ENCODE measurements at places on chromosomes 5 and 9.

GRCh38 chr5:33319151-33319550 lies 121.6 kb upstream of the TARS1 start:
- H3K4me1 ChIP-seq, result no peaks in the 10 kb centered on the region
- H3K27ac ChIP-seq, result no peak overlapping the region
- no peak overlapping the region for H3K4me3 ChIP-seq
- H3K36me3 ChIP-seq, result no peaks in the 10 kb centered on the region

DNA sequence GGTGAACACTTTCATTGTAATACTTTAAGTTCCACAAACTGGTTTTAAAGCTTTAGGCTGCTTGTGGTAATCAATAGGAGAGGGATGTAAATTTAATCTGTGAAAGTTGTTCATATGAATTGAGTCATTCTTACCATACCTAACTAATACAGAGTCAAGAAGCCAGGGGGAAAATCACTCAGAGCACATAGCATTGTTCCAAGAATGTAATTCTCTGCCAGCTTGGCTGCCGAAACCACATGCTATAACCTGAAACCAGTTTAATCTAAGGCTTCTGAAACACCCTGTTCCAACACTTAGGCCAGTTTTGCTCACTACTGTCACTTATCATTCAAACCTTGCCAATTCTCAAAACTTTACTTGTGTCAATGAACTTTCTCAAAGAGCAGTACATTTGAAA lies 528.8 kb upstream of the GRAMD2B start:
- H3K27me3 ChIP-seq, result no peaks in the 10 kb centered on the region
- H3K36me3 ChIP-seq, result no peaks in the 10 kb centered on the region
- no peak overlapping the region for H3K27ac ChIP-seq

DNA sequence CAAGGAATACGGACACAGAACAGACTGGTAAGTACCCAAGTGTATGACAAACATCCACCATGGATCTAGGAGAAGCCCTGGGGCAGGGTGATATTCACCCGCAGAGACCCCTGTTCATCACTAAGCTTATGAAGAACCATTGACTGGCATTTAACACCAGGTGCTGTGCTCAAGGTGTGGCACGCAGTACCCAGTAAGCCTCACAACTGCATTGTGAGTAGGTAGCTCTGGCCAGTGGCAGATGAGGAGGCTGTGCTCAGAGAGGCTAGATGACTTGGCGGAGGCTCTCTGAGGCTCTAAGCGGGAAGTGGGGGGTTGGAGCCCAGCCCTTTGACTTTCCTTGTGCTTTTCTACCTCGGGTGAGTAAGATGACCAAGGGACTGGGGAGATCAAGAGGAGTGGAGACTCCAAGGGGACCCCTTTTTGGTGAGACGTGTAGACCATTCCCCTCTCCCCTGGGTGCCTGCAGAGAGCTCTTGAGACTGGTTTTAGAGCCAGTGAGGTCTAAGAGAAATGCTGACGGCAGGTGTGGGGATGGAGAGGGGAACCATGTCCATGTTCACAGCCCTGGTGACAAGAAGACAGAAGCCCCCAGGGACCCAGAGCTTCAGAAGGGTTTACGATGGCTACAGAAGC lies 70.8 kb downstream of the IL6ST start:
- DNase-seq, result no peak
- no peak overlapping the region for H3K27ac ChIP-seq
- H3K27me3 ChIP-seq, result no peaks in the 10 kb centered on the region

DNA sequence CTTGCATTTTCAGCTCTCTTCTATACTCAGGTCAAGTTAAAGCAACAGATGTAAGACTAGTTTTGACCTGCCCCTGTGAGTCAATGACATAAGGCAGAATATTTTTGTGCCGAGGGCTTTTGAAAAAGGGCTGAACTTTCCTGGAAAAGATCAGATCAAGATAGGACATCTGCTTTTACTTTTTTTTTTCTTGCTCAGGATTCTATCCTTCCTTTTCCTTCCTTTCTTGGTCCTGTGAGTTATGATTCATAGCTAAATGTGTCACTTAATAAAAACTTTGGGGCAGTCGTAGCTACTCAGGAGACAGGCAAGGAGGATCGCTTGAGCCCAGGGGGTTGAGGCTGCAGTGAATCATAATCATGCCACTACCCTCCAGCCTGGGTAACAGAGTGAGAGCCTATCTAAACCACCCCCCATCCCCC lies 84.3 kb upstream of the BRINP1 start:
- no peak overlapping the region for H3K27ac ChIP-seq
- DNase-seq, result no peak
- H3K36me3 ChIP-seq, result no peaks in the 10 kb centered on the region
- no peaks in the 10 kb centered on the region for H3K4me1 ChIP-seq
- H3K4me3 ChIP-seq, result no peak overlapping the region

GRCh38 chr9:69877852-69878514 lies 57.4 kb downstream of the CFAP95 start:
- H3K27me3 ChIP-seq, result no peaks in the 10 kb centered on the region
- DNase-seq, result peak; percentile 22
- no peak overlapping the region for H3K27ac ChIP-seq

GRCh38 chr9:132858751-132859150 lies 19.3 kb downstream of the AK8 start:
- H3K4me3 ChIP-seq, result no peak overlapping the region
- peaks cover 19% of the 10 kb centered on the region for H3K27me3 ChIP-seq
- H3K4me1 ChIP-seq, result peaks cover 13% of the 10 kb centered on the region

DNA sequence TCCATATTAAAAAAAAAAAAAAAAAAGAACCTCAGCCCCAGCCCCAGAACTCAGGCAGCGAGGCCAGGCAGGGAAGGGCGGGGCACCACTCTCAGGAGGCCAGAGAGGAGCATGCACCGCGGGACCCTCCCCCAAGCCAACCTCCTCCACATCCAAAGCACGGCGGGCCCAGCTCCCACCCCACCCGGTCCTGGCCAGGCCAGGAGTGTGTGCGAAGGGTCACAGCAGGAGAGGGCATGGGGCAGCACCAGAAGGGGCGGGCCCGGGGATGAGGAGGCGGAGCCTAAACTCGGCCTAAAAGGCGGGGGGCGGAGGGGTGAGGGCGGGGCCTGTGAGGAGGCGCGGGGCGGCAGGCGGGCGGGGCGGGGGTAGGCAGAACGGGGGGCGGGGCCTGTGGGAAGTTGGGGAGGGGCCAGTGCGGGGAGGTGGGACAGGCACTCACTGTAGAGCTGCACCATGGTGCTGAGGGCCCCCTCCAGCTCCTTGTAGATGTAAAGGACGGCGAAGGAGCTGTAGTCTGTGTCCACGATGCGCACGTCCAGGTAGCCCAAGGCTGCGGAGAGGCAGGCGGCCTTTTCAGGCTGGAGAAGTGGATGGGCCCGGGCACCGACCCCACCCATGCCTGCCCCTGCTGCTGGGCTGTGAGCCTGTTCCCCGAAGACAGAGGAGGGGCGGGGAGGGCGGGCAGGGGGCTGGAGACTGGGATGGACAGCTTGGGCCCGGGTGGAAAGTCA lies 1.2 kb downstream of the LCN15 start:
- H3K36me3 ChIP-seq, result no peaks in the 10 kb centered on the region
- peak; percentile 46 for DNase-seq
- H3K4me1 ChIP-seq, result peaks cover 13% of the 10 kb centered on the region

GRCh38 chr9:13791816-13792215 lies 512.3 kb upstream of the MPDZ start:
- no peaks in the 10 kb centered on the region for H3K27me3 ChIP-seq
- no peak for DNase-seq
- no peak overlapping the region for H3K4me3 ChIP-seq
- H3K4me1 ChIP-seq, result no peaks in the 10 kb centered on the region
- H3K36me3 ChIP-seq, result no peaks in the 10 kb centered on the region

GRCh38 chr9:123749580-123750202 lies 180.2 kb downstream of the DENND1A start:
- H3K4me3 ChIP-seq, result no peak overlapping the region
- no peak for DNase-seq
- H3K27me3 ChIP-seq, result no peaks in the 10 kb centered on the region
- H3K4me1 ChIP-seq, result peaks cover 22% of the 10 kb centered on the region
- H3K27ac ChIP-seq, result no peak overlapping the region

GRCh38 chr9:70054521-70054920 lies 10.9 kb downstream of the MAMDC2 start:
- peak overlapping the region; percentile 46 for H3K27ac ChIP-seq
- H3K4me1 ChIP-seq, result peaks cover 35% of the 10 kb centered on the region
- no peak overlapping the region for H3K4me3 ChIP-seq
- DNase-seq, result no peak
- no peaks in the 10 kb centered on the region for H3K27me3 ChIP-seq
- no peaks in the 10 kb centered on the region for H3K36me3 ChIP-seq

DNA sequence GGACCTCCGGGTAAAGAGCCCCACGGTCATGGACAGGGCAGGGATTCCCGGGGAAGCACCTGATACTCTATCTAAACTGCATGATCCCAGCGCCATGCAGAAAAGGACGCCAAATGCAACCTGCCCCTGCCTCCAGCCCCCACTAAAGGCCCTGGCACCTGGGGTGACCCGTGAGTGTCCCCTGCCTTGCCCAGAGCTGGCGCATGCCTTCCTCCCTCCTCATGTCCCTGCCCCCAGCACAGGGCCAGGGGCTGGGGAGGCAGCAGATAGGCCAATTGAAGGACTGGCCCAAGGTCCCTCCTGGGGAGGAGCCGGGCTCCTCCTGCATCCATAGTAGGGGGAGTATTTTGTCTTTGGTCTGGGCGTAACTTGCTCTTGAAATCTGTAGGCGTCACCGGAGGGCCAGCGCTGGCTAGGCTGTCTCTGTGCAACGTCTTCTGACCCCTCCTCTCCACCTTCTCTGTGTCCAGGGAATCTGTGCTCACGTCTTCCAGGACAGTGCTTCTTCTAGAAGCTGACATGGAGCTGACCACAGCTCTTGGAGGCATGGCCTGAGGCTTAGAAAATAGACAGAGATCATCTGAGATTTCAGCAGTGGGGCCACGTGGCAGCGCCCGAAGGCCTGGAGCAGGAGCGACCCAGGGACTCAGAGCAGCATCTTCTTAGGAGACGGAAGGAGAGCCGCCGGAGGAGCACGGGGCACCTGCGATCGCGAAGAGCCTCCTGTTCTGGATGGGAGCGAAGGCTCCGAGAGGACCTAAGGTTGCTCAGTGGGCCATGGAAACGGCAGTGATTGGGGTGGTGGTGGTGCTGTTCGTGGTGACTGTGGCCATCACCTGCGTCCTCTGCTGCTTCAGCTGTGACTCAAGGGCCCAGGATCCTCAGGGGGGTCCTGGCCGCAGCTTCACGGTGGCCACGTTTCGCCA lies 660 bp downstream of the SPAAR start:
- no peaks in the 10 kb centered on the region for H3K27me3 ChIP-seq
- no peak for DNase-seq
- no peaks in the 10 kb centered on the region for H3K36me3 ChIP-seq
- no peak overlapping the region for H3K27ac ChIP-seq
- H3K4me3 ChIP-seq, result no peak overlapping the region

GRCh38 chr5:73534011-73534644 lies 31.3 kb downstream of the ANKRA2 start:
- H3K27me3 ChIP-seq, result no peaks in the 10 kb centered on the region
- H3K4me3 ChIP-seq, result no peak overlapping the region
- no peaks in the 10 kb centered on the region for H3K36me3 ChIP-seq
- H3K4me1 ChIP-seq, result no peaks in the 10 kb centered on the region
- H3K27ac ChIP-seq, result no peak overlapping the region
- no peak for DNase-seq

DNA sequence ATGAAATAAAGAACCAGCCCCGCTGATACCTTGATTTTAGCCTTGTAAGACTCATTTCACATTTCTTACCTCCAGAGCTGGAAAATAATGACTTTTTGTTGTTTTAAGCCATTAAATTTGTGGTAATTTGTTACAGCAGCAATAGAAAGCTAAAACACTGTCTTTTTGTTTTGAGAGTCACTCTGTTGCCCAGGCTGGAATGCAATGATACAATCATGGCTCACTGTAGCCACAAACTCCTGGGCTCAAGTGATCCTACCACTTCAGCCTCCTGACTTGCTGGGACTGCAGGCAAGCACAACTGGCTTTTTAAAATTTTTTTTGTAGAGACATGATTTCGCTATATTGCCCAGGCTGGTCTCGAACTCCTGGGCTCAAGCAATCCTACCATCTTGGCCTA lies 34.7 kb upstream of the MYO10 start:
- H3K36me3 ChIP-seq, result no peaks in the 10 kb centered on the region
- DNase-seq, result no peak
- no peaks in the 10 kb centered on the region for H3K27me3 ChIP-seq

- H3K36me3 ChIP-seq, result 0 out of 2 replicates have a peak, but pooled peaks cover 6% of the 10 kb centered on the region
- H3K27ac ChIP-seq, result no peak overlapping the region
- H3K4me3 ChIP-seq, result no peak overlapping the region
- no peaks in the 10 kb centered on the region for H3K4me1 ChIP-seq
Measured at GRCh38 chr5:168374532-168374931, 83.1 kb downstream of the WWC1 start.

DNA sequence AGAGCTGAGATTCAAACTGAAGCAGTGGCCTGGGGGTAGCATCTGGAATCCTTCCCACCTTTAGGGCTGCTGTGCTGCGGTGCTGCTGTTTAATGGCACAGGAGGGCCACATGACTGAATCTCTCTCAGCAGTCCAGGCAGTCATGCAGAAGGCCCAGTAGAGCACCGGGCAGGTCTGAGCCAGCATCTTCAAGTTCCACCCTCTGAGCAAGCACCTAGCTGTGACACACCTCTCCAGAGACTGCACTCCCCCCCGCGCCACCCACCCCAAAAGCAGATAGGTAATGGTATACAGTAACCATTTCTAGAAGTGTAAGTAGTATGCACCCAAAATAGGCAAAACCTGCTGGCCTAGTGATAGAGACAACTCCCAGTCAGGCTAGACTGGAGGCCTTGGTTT lies 8.2 kb downstream of the IL4 start:
- H3K27ac ChIP-seq, result no peak overlapping the region
- peaks cover 15% of the 10 kb centered on the region for H3K4me1 ChIP-seq

DNA sequence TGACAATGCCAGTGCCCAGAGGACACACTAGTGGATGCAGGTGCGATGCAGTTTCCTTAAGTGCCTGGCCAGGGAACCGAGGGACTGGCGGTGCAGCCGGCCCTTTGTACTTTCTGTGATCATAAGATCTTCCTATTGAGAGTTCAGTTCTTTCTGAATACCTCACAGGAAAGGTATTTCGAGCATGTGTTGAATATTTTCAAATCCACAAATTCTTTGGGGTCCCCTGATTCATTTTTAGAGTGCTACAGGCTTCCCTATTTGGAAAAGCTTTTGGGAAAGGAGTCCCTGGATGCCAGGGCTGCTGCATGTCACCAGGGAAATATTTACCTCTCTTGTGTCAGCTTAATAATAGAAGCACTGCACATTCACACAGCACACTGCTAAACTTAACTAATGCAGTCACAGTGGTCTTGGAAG lies 281.5 kb downstream of the GADD45G start:
- peaks cover 4% of the 10 kb centered on the region for H3K27me3 ChIP-seq
- DNase-seq, result no peak
- no peak overlapping the region for H3K4me3 ChIP-seq
- H3K36me3 ChIP-seq, result no peaks in the 10 kb centered on the region
